ENCODE measurements at places on chromosomes 5 and 9.

DNA sequence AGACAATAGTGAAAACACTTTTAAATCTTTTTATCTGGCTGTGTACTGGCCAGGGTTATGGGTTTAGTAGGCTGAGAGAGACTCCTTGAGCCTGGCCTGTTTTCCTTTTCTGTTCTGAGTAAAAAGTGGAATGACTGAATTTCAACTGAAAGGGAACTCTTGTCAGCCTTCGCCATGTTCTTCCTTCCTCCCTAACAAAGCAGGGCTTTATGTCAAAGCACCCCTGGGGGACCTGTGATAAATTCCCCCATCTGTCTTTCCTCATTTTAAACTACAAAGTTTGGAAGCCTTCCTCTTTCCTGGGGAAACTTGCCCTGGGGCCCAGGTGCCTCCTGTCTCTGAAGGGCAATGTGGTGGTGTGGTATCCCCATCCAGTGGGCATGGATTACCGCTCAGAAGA is 29.7 kb downstream of the LARP1 start:
- DNase-seq: no peak

- no peak for DNase-seq
Observed at GRCh38 chr9:84293001-84293798, 47.4 kb downstream of the SLC28A3 start.

DNA sequence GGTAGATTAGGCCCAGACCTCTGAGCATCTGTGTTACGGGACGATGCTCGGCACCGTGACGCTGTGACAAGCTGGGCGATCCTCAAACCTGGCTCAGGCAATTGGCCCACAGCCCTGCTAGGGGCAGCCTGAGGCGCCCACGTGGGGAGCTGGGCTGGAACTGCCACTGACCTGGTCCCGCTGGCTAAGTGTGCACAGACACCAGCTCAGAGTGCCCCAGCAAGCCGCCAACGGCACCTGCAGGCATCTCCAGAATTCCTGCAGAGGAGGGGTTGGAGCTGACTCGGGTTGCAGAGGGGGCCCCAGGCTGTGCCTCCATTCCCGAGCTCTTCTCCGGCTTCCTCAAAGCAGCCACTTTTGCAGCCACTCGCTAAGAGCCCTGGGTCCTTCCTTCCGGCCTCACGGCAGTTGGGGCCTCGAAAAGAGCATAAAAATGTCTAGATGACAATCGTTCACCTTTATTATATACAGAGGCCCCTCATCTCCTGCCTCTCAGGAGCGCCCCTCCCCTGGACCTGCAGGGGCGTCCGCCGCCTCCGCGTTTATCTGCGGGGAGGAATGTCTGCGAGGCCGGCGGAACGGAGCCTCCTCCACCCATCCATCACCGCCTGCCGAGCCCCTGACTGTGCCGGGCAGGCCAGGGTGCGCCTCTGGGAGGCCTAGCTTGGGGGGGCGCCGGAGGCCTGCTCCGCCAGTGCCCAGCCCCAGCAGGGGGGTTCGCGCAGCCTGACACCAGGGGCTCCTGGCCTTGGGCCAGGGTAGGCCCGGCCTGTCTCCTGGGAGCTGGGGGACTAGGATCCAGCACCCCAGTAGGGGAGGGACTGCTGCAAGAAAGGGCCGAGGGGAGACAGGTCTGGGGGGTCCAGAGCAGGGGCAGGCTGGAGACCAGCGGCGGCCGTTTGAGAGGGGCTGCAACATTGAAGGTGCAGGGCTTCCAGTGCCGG is 144.9 kb downstream of the BARX1 start:
- DNase-seq: no peak

DNA sequence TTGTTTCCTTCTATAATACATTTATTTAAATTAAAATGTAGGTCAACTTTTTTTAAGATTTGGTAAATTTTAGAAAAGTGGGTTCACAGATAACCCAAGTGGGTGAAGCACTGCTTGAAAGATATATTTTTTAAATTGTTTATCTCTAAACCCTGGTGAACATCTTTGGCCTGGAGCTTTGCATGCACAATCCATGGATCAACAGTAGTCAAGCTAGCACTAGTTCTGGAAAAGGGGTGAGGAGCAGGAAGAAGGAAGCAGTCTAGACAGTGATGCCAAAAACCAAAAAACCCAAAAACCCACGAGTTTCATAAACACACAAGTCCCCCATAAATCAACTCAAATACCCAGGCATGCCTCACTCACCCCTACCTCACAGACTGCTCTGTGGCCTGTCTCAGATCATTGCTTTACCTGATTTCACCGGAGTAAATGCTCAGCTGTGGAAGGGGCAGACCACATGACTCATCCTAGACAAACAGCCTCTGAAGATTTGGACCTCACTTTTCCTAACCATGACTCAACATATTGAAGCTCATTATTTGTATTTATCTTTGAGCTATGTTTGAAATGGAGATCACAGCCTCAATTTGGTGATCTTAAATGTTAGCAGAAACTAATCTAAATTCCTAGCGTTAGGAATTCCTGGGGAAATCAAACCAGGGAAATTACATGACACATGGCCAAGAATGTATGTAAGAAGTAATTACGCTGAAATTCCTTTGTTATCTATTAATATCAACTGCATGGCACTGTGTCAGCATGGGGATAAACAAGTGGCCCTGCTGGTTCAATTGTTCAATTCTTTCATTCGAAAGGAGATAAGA is 149.6 kb downstream of the ZNF608 start:
- no peak for DNase-seq

DNA sequence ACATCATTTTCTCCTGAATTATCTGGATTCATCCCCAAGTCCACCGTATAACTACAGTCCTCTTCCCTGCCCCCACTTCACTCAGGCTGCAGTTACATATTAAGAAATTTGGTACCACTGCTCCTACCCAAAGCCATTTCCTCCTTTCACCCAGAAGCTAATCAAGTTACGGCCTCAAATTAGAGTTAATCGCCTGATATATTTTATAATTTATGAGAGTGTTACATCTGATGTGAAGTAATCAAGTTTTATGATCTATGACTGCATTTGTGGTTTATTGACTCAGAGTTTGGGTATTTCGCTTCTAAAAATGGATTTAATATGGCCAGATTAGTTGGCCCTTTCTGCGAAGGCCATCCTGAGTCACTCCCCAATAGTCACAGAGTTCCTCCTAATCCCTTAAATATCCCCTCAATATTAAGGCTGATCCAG is 223.6 kb upstream of the KIF2A start:
- no peak for DNase-seq

GRCh38 chr5:171850324-171850947 is 64.8 kb downstream of the SMIM23 start:
- no peak for DNase-seq

DNA sequence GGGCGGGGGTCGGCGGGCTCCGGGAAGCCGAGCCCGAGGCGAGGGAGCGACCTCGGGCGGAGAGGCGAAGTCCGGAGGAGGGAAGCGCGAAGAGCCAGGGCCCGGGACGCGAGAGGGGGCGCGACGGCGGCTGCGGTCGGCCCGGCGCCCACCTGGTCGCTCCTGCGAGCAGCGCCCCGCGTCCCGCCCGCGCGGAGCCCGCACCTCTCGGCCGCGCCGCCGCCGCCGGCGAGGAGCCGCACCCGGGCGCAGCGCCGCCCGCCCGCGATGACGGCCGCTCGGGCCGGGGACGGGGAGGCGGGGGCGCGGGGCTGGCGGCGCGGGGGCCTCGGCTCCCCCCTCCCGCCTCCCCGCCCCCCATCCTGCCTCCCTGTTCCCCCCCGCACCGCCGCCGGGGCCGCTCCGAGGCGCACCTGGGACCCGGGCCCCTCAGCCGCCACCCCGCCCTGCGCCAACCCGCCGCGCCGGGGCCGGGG is 2.6 kb downstream of the NR5A1 start:
- DNase-seq: no peak

DNA sequence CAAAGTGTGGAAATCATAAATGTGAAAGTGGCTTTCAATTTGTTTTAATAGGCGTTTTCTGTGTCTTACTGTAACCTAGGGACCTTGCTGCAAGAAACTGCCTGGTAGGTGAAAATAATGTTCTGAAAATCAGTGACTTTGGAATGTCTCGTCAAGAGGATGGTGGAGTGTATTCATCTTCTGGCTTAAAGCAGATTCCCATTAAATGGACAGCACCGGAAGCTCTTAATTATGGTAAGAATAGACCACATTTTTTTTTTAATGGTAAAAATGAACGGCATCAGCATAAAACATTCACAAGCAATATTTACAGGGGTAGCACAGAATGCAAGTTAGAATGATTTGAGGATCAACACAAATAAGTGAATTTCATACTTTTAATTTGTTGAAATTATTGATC is 229.1 kb downstream of the PJA2 start:
- DNase-seq: no peak

GRCh38 chr5:137587919-137588318 is 88.8 kb upstream of the SPOCK1 start:
- DNase-seq: no peak

DNA sequence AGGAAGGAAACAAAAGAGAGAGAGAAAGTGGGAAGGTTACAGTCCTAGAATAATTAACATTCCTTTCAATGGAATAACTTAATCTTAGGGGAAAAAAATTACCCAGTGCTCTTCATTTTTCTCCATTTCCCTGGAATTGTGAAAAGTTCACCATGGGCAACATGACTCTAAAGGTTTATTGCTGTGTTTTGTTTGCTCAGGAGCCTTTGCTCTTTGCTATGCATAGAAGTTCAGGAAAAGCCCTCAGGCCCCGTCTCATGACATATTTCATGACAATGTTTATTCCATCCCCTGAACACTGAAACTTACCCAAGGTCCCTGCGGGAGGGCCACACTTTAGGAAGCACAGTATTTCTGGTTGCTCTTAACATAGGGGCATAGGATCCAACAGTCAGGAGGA is 9.8 kb upstream of the CTSL start:
- no peak for DNase-seq

DNA sequence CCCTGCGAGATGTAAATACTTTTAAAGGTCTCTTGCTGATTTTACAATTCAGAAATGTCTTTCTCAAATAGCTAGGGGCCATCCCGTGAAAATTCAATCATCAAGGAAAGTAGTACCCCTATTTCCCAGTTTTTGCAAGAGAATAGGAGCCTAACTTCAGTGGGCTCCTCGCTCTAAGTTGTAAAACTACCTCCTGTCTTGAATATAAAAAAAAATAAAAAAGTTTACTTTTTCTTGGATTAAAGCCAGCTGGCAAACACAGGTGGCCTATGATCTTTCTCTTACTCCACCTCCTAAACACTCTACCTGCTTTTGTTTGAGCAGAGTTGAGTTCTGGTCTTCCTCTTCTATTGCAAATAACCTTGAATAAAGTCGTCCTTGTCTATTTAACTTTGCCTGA is 79.4 kb downstream of the SLCO4C1 start:
- no peak for DNase-seq

DNA sequence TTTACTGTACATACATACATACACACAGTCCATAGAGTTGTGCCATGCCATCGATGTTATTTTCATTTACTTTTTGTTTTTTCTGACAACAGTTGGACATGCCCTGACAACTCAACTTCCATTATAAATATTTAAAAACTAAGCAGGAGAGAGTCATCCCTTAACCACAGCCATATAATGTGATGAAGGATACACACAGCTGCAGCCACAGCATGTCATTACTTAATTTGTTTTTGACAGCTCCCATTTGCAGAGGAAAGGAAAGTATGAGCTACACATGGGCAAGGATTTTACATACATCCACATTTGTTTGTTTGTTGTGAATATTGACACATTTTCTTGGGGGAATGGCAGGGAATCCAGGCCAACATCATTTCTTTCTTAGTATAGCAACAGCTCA is 91.5 kb upstream of the TUT7 start:
- no peak for DNase-seq

Measured in stimulated activated CD8-positive, alpha-beta memory T cell treated with anti-CD3 and anti-CD28 coated beads, Interleukin-15, amount 100 ng/mL, for 1 hour (primary cell).